ENCODE measurements at places on chromosomes 5 and 9.

DNA sequence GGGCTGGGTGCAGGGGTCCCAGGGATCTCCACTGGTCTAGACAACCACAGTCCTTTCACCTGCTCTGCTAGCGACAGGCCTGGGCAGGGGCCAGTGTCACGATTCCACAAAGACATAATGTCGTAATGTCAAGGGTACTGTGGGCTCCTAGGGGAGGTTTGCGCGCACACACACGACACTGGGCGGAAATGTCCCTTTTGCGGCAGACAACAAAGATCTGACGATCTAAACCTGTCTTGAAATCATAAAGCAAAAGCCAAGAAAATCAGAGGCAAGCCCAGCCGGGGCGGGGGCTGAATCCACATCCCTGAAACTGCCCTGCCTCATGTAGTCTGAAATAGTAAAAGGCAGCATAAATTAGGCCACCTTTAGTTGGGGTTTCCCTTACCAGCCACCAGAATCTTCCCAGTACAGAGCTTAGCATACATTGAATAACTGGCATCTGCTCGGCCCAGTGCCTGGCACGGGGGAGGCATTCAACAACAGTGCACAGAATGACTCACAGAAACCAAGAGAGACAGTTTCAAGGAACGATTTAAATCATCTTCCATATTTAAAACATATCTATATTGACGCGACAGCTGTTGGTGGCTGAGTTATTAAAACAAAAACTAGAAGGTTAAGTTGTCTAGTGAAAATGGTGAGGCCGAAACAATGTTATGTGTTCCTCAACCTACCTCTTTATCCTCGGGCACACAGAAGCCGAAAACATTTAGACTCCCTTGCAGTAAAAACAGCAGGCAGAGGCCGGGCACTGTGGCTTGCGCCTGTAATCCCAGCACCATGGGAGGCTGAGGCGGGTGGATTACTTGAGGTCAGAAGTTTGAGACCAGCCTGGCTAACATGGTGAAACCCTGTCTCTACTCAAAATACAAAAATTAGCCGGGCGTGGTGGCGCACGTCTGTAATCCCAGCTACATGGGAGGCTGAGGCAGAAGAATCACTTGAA, 151.0 kb downstream of the MYO10 start:
- no peak for DNase-seq

DNA sequence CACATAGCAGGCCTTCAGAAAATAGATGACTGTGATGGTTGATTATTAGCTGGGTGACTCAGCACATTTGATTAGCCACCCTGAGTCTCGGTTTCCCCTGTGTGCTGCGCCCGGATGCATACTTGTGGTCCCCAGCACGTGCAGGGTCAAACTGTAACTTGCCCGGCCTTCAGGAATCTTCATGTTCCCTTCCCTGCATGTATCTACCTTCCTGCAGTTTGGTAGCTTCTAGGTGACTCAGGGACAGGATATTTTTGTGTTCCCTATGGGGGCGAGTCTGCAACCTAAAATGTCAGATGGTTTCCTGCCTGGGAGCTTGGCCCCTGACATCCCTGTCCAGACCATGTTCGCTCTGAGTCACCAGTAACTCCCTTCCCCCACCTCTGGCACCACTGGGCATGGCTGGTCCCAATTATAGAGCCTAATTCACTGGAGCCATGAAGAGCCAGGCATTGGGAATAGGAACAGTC, 13.2 kb downstream of the PTGS1 start:
- DNase-seq: no peak

GRCh38 chr9:133792721-133793470, 54.7 kb upstream of the SARDH start:
- no peak for DNase-seq

DNA sequence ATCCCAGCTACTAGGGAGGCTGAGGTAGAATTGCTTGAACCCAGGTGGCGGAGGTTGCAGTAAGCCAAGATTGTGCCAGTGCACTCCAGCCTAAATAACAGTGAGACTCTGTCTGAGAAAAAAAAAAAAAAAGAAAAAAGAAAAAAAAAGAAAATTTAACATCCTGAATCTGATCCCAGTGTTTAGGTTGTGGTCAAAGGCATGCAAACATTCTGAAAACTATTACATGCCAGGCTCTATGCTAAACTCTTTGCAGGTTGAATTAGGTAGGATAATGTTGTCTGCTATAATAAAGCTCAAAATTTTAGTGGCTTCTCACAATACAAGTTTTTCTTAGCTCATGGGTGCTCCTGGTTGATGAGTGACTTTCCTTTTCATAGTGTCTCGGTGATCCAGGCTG, 367.4 kb downstream of the PSAT1 start:
- DNase-seq: no peak

DNA sequence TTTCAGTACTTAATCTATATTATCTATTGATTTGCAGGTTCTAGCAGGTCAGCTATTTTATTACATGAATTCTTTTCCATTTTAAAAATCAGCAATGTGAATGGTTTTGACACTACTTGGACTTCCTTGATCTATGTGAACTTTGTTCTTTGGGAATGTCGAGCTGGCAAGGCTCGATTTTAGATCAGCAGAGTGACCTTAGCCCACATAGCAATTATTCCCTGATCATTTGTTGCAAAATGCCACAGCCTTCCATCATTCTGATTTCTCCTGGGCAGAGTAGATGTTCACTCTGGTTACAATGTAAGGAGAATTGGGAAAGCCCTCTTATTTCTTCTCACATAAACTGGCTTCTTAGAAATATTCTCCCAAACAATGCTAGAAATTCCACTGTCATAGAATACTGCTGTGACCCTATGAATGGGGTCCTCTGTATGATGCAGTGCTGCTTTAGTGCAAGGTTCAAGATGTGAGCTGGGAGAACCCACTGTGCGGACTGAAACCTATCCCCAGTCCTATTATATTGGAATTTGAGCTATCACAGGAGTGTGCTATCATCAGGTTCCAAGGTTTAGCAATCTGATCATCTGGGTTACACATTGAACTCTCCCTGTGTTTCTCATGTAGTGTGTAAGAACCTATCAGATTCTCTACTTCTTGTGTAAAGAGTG, 15.7 kb upstream of the GDA start:
- DNase-seq: no peak

DNA sequence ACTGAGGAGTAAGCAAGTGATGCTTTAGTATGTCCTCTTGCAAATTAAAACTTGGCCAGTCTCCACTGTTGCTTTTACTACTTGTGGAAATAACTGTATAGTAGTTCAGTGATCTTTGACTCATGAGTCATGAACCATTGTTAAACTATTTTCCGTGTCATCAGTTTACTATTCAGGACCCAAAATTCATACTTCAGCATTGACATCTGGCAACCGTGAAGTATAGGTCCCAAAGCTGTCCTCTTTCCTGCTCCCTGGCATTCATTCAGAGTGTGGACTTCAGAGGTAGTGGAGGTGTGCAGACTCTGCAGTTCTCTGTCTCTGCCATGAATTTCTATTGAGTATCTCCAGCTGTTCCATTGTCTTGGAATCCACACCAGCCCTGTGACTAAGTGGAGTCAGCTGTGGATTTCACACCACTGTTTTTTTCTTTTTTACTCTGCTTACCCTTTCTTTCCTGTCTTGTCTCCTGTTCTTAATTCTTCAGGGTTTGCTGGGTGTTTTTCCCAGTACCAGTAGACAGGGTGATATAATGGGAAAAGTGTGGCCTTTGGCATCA, 7.5 kb downstream of the TDRD7 start:
- no peak for DNase-seq

DNA sequence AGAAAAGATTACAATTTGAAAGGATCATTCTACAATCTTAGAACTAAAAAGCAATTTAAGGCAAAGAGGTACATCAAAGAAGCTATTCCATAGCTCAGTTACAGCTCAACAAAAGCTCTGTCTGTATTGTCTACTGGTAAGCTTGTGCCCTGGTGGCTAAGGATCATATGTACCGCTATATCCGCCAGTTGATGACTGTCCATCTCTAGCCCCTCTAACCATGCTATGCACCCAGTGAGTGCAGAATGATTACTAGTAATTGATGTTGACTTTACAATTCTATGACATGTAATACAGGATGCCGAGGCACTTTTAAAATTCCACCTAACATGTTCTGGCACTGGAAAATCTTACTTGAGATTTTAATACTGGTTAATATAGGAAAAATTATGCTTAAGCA, 13.1 kb downstream of the LOX start:
- DNase-seq: no peak

GRCh38 chr5:75005561-75005960, 46.8 kb downstream of the GCNT4 start:
- DNase-seq: no peak
